NCI-H1105 treated with DMSO at 0.1 percent for 48 hours (cell line): ENCODE measurements at places on chromosomes 12 and 14.

DNA sequence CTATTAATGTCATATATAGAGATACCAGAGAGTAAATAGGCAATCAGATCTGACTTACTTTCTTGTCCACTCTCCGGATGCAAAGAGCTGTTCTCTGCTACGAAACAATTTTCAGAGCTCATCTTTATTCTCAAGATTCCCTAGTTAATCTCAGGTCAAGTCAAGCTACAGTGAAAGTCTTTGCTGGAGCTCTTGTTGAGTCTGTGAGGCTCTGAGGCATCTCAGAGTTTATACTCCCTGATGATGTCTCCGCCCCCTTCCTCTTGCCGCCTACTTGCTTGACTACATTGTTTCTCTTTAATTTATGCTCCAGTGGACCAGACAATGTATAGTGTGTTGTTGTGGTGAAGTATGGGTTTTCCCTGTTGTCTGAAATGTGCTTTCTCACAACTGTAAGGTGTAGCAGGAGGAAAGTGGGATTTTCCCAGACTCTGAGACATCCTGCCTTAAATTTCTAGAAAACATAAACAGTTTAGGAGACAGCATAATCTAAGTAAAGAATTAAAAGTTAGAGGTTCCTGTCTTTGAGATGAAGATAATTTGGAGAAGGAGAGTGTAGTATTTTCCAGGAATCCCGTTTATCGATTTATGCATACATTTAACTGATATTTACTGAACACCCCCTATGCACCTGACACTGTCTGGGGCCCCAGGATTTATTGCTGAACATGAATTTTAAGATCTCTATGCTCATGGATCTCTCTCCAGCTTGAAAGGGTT is at the start of gene CD69:
CD69 (minus strand) TSS at position 203 of the 720 bp plus-strand sequence; CDS start at position 122, 81 bp downstream.
- DNase-seq: no peak

DNA sequence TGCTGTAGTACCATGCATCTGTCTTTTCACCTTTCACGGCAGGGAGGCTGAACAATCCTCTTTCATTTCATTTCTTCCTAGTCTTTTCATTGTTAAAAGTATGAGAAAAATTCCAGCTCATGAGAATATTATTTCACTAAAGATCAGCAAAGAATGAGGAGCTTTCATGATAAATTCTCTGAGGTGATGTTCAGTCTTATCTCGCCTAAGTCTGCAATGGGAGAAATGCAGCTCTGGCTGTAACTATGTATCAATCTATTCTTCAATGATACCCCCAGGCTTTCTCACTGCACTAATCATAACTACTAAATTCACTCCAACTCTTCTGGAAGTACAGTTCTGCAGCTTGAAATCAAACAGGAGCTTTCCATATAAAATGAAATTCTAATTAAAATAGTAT is 15.7 kb downstream of the FOXG1 start:
- no peak for DNase-seq

DNA sequence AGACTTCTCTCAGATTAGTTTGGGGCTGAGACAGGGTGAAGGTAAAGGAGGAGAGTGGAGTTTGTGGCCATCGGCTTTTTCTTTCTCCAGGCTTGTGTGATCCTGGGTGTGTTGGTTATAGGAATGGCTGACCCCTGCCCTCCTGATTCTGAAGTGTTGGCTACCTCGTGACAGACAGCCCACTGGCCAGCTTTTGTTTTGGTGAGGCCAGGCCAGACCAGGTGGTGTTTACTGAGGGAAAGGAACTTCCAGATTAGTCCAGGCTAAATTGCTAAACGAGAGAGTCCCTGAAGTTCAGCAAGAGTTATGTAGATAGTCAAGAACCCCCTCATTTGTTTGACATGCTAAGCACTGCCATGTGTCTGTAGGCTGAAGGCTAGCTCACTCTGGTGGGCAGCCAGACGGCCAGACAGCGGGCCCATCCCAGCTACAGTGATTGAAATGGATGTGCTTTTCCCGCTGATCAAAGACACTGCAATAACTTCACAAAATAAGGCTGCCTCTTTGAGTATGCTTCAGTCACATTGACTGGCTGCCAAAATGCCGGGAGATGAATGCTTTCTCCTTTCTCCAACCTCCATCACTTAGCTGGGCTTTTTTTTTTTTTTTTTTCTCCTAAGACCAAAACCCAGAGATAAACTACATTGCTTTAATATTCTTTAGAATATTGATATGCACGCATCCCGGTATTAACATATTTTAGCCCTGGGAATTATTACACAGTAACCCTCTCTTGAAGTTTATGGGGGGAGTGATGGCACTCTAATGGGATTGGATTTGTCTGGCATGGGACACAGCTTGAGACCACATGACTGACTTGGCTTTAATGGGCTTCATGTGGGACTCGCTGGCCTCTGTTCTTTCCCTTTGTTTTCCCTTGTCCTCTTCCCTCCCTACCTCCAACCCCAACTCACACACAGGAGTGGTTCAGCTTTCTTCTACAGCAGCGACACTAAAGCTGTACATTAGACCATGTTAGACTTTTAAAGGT is 76.9 kb downstream of the SMOC1 start:
- DNase-seq: no peak

DNA sequence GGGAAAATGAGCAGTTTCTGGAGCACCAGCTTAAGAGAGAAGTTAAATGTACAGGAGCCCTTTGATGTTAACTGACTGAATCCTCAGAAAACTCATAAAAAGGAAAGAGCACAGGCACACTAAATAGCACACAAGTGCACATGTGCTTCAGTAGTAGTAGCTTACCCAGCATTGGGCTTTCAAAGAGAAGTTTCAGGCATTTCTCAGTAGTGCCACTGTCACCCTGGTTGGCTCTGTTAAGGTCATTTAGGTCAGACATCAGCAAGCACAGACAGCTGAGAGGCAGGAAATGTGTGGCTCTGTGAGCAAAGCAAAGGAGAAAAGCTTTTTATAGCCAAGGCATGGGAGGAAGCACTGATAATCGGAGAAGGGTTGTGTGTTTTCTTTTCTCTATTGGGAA is 96.3 kb upstream of the HIF1A start:
- DNase-seq: no peak
